Hematopoietic multipotent progenitor cell treated with erythropoietin and hydrocortisone succinate and interleukin-3 and kit ligand, for 8 days (in vitro differentiated cells): ENCODE measurements at places on chromosomes 16 and 17.

DNA sequence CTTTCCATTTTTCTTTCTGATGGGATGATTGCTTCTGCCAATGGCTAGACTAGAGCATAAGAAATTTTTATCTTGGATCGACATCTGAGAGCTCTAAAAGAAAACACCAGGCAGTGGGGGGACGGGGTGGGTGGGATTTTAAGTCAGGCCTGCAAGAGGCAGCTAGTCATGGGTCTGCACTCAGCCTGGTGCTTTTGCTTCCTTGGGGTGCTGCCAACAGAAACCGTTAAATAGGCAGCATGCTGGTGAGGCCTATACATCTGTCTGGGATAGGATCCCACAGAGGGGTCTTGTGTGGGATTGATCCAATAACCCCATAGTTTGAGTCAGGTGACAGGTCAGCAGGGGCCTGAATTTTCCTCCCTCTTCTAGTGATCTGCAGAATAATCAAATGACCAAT lies 26.9 kb downstream of the ZNRF1 start:
- DNase-seq = peak; percentile 77

DNA sequence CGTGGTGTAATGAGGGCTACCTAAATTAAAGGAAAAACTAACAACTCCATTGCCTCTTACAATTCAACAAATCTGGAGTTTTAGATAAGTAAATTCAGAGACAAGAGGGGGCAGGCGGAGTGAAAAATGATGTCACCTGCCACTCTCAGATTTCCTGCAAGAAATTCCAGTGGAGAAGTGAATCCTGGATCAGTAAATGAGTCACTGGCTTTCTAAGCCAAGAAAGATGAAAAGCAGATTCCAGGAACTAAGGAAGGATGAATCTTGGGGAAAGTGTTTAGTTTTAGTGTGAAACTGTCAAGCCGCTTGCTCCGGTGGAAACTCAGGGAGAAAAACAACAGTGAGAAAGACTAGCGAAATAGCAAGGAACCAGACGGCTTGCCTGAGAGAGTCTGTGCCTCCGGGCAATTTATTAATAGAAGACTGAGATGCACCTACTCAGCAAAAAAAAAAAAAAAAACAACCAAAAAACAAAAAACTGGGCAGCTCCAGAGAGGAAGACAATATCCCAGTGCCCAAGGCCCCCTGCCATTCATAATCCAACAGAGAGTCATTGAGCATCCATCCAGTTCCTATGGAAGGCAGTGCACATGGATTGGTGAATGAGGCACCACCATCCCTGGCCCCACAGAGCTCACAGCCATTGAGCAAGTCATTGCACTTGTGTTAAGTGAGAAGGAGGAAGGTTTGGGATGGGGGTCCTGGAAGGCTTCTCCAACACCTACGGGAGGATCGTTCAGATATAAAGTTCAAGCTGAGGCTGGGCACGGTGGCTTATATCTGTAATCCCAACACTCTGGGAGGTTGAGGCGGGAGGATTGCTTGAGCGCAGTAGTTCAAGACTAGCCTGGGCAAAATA lies 12.1 kb upstream of the RIPOR1 start:
- DNase-seq = no peak

GRCh38 chr16:15897834-15898254 lies 9.4 kb upstream of the CEP20 start:
- no peak for DNase-seq

DNA sequence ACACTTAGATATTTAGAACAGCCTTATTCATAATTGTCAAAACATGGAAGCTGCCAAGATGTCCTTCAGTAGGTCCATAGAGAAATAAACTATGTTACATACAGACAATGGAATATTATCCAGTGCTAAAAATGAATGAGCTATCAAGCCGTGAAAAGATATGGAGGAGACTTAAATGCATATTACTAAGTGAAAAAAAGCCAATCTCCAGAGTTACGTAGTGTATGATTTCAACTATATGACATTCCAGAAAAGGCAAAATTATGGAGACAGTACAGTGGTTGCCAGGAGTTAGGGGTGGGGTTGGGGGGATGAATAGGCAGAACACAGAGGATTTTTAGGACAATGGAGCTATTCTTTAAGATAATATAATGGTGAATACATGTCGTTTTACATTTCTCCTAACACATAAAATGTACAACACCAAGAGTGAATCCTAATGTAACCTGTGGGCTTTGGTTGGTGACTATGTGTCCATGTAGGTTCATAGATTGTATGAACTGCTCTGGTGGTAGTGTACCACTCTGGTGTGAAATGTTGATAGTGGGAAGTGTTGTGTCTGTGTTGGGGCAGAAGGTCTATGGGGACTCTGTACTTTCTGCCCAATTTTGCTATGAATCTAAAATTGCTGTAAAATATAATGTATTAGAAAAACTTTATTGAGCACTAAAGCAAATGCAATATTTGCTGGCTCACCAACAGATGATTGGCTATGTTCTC lies 122.6 kb downstream of the USP22 start:
- no peak for DNase-seq

DNA sequence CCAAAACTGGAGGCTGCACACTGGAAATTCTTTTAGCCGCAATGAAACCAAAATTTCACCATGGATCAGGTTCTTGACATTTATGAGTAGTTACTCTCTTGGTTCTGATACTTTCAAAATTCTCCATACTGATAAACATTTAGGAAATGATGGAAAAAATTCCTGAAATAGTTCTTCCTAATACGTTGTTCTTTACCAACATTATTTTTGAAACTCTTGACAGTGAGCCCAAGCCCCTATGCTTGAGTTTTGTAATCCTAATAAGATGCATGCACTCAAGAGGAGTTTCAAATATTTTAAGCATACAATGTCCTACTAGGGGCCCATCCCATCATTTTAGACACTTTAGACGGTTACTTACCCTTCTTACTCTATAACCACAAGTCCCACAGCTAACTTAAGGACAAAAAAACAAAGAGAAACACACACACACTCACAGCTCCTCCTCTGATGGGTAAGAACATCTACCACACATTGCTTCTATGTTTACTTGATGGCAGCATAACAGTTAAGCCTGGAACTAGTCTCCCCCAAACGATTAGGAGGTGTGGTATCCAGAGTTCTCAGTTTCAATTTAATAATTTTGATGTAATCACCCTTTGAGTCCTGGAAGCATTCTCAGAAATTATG lies 3.7 kb downstream of the VEZF1 start:
- no peak for DNase-seq
